NCI-H1436 treated with DMSO at 0.1 percent for 48 hours (cell line): ENCODE measurements at places on chromosomes 2 and 18.

GRCh38 chr18:8899000-8899399 is 193.6 kb downstream of the MTCL1 start:
- no peak for DNase-seq

DNA sequence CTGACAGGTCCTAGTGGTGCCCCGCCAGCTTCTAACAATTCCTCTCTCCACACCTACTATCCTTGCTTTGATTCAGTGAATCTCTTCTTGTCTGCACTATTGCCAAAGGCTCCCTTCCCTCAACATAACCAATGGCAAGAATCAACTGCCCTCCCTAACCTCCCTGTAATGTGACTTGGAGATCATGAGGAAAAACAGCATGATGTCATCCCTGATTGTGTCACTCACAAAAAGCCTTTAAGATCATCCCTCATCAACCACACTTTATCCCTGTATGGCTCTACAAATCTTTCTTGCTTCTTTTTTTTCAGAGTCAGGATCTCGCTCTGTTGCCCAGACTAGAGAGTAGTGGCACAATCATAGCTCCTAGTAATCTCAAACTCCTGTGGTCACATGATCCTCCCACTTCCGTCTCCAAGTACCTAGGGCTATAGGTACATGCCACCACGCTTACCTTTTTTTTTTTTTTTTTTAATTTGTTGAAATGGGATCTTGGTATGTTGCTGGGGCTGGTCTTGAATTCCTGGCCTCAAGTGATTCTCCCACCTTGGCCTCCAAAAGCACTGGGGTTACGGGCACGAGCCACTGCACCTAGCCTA is 19.7 kb downstream of the SAP130 start:
- DNase-seq: no peak

DNA sequence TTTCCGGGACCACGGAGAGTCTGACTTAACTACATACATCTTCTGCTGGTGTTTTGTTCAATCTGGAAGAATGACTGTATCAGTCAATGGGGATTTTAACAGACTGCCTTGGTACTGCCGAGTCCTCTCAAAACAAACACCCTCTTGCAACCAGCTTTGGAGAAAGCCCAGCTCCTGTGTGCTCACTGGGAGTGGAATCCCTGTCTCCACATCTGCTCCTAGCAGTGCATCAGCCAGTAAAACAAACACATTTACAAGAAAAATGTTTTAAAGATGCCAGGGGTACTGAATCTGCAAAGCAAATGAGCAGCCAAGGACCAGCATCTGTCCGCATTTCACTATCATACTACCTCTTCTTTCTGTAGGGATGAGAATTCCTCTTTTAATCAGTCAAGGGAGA is 23.1 kb downstream of the ICOS start:
- no peak for DNase-seq

DNA sequence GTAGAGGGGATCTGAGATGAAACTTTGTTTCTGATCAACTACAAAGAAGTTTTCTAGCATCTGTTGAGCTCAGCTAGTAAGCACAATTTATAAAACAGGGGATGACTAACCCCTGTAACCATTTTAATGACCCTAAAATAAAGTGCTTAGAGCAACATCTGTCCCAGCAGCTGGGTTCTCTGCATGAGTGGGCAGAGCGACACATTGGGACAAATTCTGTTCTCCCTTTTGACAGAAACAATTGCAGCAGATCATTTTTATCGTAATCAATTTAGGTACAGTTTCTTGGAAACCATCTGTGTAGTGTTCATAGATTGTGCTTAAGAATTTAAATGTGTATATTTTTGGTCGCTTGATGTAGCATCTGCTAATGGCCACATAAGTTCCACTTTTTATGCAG is 678.0 kb downstream of the RNF144A start:
- DNase-seq: no peak
